ENCODE measurements at places on chromosomes 3 and 15.

DNA sequence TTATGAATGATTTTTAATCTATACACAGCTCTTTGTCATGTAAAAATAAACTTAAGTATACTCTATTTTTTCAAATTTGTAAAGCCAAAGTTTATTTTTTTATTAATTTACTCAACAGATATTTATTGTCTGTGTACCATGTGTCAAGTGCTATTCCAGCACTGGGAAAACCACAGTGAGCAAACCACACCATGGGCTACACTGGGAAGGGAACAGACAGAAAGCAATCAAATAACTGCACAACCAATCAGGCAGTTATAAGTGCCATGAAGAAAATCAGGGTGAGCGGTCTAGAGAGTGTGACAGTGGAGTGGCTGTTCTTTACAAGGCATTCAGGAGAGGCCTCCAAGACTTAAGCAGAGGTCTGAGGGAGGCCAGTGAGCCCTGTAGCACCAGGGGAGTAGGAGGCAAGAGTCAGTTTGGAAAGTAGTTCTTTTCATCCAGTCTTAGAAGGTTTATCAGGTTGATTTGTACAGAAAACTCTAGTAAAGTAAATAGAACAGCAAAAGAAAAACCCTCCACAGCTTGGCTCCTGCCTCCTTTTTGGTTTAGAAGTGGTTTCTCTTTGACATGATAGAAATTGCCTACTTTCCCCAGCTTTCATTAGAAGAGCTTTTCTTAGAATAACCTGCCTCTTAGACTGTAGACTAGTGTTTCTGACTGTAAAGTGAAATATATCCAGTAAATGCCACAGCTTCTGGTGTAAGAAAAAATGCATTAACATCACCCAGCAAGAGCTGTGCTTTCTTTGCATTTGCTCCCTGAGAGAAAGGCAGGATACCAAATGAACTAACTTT, 13.7 kb downstream of the EIF2AK4 start:
- DNase-seq = no peak

GRCh38 chr3:6079011-6079410, 781.9 kb upstream of the GRM7 start:
- DNase-seq = no peak

DNA sequence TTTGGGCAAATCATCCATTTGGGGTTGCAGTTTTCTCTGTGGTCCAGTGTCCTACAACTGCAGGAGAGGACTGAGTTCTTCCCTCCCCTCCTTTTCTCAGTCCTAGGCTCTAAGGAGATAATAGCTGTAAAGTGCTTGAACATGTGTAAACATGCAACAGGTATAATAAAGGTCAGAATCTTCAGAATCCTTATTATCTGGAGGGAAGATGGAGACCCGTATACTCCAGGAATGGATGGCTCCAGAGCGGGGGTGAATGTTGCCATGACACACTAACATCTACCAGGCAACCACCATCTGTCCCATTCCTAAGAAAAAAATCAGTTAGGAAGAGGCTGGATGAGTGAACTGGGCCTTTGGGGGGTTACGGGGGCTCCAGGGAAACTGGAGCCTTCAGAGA, 39.7 kb upstream of the GLCE start:
- no peak for DNase-seq

- DNase-seq = no peak
Measured at GRCh38 chr15:98647774-98648653, at the start of gene IGF1R. TSS of gene IGF1R (plus strand) at chr15:98648539. CDS start at chr15:98649582, 1,043 bp downstream.

- no peak for DNase-seq
Measured at GRCh38 chr3:41482134-41482533, 282.8 kb downstream of the CTNNB1 start.

DNA sequence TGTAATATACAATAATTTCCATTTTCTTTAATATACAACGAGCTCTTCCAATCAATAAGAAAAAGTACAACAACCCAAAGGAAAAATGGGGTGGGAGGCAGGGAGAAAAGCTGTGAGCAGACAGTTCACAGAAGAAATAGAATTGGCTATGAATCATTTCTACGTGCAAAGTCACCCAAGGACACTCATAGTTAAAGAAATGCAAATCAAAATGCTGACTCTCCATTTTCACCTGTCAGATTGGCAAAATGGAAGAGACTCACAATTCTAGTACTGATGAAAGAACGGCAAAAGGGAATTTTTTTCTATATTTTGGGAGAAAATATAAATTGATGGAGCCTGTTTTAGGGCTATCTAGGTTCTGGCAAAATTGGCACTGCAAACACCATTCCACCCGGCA, 116.3 kb upstream of the MEF2A start:
- no peak for DNase-seq

DNA sequence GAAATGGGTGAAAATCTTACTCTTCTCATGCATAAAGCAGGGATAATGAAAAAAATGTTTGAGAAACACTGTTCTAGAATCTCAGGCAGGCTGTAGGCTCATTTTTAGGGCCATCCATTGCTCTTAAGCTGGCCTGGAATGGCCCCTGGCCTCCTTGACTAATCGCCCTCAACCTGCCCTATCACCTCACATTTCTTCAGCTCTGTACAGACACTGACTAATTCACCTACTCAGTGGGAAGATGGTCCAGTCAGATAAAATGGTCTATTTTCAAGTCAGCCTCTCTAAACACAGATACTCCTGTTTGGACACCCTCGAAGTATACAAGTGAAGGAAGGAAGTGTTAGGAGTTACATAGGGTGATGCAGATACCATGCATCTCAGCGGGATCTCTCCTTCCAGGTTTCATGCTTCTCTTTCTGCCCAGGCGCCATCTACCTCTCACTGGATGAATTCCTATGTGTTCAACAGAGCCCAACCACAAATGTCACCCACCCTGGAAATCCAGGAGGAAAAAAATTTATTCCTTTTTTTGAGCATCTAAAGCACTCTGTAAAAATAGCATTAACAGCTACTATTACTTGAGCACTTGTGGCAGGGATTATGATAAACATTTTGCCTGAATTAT, 12.1 kb downstream of the FMN1 start:
- no peak for DNase-seq

DNA sequence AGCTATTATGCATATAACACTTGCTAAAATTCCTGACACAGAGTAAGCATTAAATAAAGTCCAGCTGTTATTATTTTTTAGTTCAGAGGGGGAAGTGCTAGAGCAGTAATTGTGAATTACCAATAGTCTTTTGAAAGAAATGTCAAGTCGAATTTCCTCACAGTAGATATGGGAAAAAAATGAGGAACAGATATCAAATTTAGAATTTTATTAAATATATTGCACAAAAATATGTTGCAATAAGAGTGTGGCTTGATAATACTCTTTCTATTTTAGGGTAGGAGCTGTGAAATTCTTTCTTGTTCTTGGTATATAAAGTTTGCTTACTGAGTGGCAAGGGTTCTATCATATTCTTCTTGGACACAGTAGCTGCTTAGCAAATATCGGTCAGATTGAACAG, 181.3 kb downstream of the NFKBIZ start:
- DNase-seq = no peak

DNA sequence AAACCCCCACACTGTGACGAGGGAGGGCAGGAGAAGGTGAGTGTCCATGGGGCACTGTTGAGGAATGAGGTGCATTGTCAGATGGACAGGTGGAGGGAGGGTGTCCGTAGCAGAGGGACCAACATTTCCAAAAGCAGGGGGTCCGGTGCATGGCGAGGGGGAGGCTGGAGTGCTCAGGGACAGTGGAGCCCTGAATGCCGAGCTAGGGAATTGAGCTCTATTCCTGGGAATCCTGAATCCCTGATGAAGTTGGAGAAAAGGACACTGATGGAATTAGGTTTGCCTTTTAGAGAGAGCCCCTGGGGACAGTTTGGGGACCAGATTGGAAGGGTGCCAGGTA, 7.9 kb upstream of the ANPEP start:
- no peak for DNase-seq

- no peak for DNase-seq
Measured at GRCh38 chr15:36361351-36361870, 218.0 kb upstream of the CDIN1 start.

DNA sequence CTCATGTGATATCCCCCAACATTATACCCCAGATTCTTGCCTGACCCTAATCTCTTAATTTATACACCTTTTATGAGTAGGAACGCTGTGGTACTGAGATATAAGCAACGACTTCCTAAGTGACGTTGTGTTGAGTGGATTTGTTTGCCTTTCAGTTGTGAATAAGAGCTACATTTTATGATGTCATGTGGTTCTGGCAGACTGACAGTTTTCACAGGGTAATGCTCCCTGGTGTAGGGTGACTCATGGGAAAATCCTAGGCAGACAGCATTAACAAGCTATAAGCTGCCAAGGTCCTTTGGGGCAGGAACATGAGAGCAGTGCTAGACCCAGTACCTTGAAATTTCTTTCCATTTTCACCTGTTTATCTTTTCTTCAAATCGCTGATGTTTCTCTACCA, 11.2 kb downstream of the C3orf52 start:
- DNase-seq = no peak

DNA sequence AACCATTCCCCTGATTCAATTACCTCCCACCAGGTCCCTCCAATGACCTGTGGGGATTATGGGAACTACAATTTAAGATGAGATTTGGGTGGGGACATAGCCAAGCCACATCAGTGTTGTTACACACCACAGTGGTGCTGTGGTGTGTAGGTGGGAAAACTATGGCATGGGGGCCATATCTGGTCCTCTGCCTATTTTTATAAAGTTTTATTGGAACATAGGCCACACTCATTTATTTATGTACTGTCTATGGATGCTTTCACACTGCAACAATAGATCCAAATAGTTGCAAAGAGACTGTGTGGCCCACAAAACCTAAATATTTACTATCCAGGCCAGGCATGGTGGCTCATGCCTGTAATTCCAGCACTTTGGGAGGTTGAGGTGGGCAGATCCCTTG, 46.4 kb downstream of the FLNB start:
- DNase-seq = no peak

GRCh38 chr3:4581124-4581424, 87.9 kb downstream of the ITPR1 start:
- DNase-seq = no peak

DNA sequence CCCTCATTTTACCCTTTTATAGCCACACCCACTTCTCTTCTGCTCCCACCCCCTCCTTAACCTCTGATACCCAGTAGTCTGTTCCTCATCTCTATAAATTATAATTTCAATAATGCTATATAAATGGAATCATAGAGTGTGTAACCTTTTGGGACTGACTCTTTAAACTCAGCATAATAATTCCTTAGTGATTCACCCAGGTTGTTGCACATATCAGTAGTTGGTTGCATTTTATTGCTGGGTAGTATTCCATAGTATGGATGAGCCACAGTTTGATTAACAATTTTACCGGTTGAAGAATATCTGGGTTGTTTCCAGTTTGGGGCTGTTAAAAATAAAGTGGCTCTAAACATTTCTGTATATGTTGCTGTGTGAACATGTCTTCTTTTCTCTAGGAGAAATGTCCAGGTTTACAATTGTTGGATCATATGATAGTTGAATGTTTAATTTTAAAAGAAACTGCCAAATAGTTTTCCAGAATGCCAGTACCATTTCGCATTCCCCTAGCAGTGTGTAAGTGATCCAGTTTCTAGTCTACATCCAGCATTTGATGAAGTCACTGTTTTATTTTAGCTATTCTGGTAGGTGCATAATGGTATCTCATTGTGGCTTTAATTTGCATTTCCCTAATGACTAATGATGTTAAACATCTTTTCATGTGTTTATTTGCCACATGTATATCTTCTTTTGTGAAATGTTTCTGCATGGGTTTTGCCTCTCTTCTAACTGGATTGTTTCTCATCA, 68.5 kb downstream of the VPS8 start:
- no peak for DNase-seq

DNA sequence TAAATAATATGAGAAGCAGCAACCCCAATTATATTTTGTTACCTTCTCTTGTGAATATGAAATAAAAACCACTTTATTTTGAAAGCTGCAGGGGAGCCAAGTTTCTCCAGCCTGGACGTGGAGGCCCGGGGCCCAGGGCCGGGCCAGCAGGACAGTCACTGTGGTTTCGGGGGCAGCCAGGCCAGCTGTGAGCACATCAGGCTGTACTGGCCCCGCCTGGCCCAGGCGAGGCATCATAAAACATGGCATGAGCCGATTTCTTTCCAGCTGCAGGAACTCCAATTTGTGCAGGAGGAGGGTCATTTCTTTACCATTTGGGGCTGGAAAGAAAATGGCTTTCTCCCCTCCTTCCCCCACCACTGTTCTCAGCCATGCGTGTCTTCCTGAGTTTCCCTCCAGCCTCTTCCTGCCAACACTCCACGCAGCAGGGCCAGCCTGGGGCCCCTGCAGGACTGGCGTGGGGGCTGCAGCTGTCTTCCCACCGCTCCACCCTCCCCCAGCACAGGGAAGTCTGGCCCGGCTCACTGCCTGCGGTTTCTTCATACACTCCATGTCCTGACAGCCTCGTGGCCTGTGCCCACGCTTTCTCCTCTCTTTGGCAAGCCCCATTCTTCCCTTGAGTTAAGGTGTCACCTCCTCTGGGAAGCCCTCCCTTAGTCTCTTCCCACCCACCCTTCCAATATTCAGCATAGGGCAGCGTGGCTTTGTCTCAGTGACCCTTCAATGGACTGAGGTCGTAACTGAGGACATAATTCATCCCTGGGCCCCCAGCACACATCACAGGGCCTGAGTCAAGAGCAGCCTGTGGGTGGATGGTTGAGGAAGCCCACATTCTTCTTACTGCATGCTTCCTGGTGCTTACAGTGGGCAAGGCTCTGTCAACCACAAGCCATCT, 135.8 kb downstream of the CHSY1 start:
- DNase-seq = no peak

DNA sequence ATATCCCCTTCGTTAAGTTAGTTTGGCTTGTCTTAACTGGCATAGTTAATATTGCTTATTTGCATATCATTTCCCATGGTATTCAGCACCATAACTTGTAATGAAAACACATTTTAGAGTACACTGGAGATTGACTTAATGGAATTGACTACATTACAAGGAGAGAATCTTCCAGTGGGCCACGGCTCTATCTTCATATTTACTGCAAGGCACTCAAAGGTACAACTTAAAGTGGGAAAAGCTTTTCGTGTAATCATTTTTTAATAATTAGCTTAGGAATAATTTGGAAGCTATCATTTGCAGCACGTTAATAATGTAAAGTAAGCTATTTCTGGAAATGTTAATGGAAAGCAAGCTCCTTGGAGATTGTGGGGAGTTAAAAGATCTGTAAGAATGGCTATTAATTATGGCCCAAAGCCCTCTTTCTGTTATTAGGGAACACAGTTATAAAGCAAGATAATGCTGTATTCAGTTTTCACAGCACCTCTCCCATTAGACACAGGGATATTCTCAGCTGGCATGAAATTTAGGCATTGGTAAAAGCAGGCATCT, 551.5 kb upstream of the RGMA start:
- DNase-seq = no peak

- no peak for DNase-seq
Measured at GRCh38 chr15:58331560-58331912, 100.3 kb upstream of the LIPC start.
